ENCODE measurements at places on chromosomes 7 and 10.

DNA sequence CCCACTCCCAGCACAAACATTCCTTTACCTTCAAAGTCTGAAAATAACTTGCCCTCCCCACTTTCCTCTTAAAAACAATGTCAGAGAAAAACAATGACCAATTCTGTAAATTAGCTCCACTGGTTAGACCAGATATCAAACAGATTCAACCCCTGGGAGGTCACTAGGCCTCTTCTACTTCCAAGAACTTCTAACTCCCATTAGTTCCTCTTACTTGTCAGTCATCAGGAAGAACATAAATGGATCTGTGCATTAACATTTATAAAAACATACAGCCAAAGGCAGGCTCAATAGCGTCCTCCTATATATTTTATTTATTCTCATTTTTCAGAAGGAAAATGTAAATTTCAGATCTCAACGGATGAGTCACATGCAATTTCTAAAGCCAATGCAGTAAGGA is 2.2 kb downstream of the ELAPOR2 start:
- DNase-seq = no peak

DNA sequence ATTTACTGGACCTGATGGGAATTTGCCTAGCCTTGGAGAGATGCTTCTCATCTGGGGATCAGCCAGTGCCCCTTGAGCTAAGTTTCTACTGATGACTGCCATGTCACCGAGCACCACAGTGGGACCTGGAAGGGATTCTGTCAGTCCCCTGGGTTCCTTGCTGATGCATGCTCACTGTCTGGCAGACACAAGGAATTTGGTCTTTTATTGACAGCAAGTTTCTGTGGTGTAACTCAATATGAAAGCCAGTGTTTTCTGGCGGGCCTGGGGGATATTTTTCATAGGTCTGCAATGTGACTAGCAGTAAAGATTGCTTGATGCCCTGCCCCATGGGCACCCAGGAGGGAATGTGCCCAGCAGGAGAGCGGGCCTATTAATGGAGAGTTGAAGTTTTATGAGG is 30.7 kb downstream of the MAP3K8 start:
- DNase-seq = no peak

- no peak for DNase-seq
Measured at GRCh38 chr7:53904355-53904754, 637.8 kb upstream of the VSTM2A start.

GRCh38 chr7:116805100-116805544 is 57.3 kb upstream of the CAPZA2 start:
- DNase-seq = no peak

DNA sequence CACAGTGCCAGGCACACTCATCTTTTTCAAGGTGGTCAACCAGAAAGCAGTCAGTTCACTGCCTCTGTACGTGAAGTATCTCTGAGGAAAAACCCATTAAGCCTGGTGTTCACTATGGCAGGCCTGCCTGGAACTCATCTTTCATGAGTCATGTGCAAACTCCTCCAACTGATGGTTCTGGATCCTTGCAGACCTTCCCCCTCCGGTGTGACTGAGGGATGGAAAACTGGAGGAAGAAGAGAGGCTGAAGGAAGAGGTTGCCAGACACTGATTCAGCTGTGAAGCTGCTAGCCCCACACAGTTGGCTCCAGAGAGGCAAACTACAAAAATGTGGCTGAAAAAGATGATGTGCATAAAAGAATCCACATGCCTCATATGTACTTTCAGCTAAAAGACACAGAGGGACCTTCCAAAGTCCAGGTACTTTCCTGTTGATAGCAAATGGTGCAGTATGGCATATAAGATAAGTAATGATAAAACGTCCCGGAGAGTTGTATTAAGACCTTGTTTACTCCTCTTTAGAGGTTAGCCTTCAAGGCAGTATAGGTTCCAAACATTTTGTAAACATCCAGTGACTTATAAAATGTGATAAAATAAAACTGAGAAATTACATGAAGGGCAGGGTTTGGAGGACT is 2.7 kb downstream of the CYP3A5 start:
- no peak for DNase-seq

- DNase-seq = no peak
Measured at GRCh38 chr10:125116652-125117310, 43.6 kb downstream of the CTBP2 start.

DNA sequence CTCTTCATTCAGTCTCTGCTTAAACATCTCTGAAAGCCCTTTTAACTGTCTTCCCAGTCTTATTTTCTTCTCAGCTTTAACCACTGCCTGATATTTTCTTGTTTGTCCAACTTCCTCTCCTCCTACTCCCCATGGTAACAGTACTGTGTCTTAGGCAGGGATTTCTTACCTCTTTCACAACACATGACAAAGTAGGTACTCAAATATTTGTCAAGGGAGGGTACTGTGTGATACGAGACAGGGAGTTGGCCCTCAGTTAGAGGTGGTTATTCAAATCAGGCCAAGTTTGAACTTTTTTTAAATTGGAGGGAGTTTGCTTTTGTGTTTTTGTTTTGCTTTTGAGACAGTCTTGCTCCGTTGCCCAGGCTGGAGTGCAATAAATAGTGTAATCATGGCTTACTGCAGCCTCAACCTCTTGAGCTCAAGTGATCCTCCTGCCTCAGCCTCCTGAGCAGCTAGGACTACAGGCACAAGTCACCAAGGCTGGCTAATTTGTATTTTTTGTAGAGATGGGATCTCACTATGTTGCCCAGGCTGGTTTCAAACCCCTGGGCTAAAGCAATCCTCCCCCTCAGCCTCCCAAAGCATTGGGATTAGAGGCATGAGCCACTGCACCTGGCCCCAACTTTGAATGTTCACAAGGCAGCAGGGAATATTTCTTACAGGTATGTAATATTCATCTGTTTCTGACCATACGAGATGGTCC is 2.5 kb upstream of the KPNA7 start:
- no peak for DNase-seq

- DNase-seq = no peak
Measured at GRCh38 chr7:152430854-152431253, 4.9 kb downstream of the KMT2C start.

DNA sequence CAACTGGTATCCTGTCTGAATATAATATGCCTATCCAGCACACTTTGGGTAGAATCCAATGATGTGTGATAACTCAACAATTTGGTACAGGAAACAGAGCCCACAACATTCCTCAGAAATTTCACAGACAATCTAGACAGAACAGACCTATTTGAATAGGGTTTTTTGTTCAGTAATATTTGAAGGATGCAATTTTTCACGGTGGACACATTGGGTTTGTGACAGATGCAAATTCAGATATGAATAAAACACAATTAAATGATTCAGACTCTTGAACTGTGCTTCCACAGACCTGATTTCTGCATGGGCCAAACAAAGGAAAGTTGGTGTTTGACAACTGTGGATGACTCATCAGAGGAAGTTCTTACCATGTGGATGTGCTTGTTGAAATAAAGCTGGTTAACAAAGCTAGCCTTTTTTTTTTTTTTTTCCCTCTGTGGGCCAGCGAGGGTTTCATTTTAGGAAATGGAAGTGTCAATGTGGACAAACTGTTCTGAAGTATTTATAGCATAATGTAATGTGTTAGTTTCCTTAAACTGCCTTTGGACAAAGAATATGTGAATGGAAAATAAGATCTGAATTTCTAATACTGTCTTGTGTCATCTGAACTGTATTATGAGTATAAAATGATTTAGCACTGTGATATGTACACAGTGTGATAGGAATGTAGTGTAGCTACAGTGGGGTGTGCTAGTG is 43.2 kb upstream of the FAM133B start:
- DNase-seq = no peak

- DNase-seq = no peak
Measured at GRCh38 chr7:75943864-75944263, 28.9 kb downstream of the POR start.

Data from activated naive CD8-positive, alpha-beta T cell treated with anti-CD3 and anti-CD28 coated beads, Interleukin-2, amount 50 U/mL, for 24 hours (primary cell).